ENCODE measurements at places on chromosomes 13 and 19.

GRCh38 chr19:40322271-40322610 is 26.0 kb downstream of the C19orf47 start:
- DNase-seq, result no peak

- DNase-seq, result no peak
Observed at GRCh38 chr13:113076681-113077401, 28.8 kb upstream of the F7 start.

DNA sequence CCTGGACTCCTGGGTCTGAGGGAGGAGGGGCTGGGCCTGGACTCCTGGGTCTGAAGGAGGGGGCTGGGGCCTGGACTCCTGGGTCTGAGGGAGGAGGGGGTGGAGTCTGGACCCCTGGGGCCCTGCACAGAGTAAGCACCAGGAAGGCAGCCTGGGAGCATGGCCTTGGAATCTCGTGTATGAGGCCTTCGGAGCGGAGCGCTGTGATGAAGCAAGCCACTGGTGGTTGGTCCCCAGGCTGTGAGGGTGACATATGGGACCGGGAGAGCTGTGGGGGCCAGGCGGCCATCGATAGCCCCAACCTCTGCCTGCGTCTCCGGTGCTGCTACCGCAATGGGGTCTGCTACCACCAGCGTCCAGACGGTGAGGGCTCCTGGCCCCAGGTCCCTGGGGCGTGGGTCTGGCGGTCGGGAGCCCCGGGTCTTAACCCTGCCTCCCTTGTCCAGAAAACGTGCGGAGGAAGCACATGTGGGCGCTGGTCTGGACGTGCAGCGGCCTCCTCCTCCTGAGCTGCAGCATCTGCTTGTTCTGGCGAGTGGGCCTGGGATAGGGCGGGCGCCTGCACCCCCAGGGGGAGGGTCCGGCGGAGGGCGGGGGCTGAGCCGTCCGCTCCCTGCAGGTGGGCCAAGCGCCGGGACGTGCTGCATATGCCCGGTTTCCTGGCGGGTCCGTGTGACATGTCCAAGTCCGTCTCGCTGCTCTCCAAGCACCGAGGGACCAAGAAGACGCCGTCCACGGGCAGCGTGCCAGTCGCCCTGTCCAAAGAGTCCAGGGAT is 918 bp downstream of the TMEM190 start:
- DNase-seq, result no peak

- no peak for DNase-seq
Observed at GRCh38 chr19:32287811-32288227, 57.6 kb upstream of the ZNF507 start.

- DNase-seq, result peak; percentile 26
Observed at GRCh38 chr19:10566658-10567410, 1.0 kb upstream of the KRI1 start.

DNA sequence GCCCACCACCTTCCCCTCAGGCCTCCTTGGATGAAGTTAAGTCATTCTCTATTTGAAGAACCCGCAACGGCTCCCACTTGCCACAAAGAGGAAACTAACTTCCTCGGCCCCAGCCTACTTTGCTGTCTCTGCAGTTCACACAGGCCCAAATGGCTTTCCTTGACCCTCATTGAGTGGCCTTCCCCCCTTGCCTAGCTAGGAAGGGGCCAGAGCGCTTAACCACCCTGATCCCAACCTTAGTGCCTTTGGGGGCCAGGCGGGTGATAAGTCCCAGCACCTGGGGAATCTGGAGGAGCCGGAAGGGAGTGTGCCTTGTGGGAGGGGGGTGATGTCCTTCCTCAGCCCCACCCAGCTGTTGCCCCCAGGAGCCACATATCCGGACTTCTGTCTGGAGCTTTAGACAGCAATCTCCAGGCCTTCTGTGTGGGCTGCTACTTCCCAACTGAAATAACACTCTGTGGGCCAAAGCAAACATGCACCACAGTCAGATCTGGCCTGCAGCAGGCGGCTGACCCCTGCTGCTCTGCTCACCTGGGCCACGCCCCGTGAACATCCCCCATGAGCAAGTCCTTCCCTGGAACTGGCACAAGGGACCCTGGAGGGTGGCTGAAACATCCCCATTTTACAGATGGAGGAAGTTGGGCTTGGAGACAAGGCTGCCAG is 10.5 kb downstream of the NECTIN2 start:
- no peak for DNase-seq

- DNase-seq, result no peak
Observed at GRCh38 chr13:34176633-34177032, 358.7 kb downstream of the RFC3 start.
